Nephron progenitor cell (in vitro differentiated cells): ENCODE measurements at places on chromosomes 2 and 18.

- peak; percentile 37 for DNase-seq
These were observed 36.4 kb downstream of the PXDN start for GRCh38 chr2:1707771-1708418.

GRCh38 chr2:172389685-172390339 lies 37.6 kb upstream of the ITGA6 start:
- no peak for DNase-seq

DNA sequence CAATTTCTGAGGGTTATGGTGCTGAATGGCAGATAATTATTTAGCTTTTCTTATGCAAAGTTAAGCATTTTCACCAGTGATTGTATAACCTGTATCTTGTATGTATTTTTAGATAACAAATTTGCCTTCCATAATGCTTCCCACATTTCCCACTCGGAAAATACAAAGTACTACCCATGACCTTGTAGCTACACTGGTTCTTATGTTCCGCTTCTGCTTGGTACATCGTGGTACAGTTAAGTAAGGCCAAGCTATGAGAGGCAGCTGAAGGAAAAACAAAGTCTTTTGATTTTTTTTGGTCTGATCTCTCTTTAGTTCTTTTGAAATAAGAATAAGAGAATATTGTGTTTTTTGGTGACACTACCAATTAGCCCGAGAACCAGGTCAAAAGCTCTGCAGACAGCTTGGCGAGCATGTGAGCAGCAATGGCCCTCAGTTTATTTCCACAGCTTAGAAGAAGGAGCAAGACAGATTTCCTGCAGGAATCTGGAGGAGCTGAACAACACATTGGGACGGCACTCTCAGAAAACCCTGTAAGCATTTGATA lies 26.8 kb downstream of the SH3YL1 start:
- DNase-seq = no peak

GRCh38 chr2:229273006-229273722 lies 2.1 kb upstream of the PID1 start:
- DNase-seq = no peak

DNA sequence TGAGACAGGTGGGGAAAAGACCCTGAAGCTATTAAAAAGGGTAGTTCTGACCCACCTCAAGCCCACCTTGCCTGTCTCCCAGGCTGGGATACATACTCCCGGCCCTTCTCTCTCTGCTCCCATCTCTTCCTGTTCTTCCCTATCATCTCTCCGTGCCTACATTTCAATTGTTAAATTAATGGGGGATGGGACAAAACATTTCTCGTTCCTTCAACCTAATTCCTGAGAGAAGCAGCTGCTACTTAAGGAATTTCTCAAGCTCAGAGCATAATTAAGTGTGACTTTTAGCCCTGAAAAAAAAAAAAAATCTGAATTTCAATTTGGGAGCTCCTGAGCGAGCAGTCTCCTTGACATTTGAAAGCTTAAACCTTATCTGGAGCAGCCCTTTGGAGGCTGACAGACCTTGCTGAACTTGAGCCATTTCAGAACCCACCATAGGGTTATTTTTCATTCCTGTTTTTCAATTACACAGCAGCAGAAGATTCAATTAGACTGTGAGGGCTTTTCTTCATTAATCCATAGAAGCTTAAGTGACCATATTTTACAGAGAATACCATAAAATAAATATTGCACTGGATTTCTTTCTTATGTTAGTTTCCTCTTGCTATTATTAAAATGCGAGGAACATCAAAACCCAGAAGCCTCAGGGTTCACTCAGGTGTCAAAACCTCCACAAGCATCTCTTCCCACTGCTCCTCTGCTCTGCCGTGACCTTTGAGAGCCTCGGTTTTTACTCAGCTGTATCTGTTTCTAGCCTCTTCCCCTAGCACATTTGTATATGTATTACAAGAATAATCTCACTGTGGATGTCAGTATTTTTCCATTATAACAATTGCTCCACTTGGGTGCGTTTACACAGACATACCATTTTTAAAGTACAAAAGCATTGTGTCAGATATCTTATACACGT lies 125.7 kb downstream of the B3GNT2 start:
- DNase-seq = no peak

DNA sequence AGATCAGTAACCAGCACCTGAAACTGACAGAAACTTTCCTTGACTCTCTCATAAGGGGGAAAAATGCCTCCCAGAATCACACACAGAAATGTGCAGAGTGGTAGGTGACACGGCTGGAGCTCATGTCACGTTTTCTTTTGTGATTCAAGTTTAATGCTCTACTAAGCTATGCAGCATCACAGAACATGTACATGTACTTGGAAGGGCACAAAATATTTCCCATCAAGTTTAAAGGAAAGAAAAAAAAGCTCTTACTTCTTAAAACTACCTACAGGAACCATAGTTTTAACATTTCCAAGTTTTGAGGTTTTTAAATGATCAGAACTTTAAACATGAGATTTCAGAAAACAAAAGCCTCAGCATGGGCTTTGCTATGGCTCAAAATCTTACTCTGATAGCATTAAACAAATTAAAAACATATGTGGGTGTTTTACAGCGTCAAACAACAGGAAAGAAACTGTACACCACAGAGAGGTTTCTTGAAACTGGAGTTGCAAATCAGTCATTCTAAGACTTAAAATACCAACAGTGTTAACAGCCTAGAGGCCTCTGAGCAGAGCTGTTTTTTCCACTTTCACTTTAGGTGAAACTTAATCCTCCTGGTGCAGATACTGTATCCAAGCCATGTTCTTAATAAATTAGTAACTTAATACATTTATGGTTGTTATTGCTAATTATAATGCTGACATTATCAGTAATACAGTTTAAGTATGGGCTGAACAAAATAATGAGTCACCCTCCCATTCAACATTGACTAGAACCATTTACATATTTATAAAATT lies 30.1 kb downstream of the MBP start:
- no peak for DNase-seq

DNA sequence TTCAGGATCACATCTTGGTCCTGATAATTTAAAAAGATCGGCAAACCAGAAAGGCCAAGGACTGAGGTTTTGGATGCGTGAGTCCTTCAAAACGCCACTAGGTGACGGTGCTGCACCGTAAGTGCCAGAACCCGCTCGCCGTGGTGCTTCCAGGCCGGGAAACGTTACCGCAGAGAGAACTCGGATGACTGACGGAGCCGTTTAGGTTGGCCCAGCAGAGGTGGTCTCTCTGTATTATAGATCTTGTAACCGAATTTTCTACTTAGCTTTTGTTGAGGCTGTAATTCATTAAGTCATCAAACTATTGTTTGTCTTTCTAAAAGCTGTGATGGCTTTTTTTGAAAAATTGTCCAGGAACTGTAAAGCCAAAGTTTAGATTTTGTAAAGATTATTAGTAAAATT lies 39.8 kb upstream of the ADCYAP1 start:
- DNase-seq = peak; percentile 77

GRCh38 chr18:56028514-56028913 lies 440.5 kb upstream of the TCF4 start:
- no peak for DNase-seq

DNA sequence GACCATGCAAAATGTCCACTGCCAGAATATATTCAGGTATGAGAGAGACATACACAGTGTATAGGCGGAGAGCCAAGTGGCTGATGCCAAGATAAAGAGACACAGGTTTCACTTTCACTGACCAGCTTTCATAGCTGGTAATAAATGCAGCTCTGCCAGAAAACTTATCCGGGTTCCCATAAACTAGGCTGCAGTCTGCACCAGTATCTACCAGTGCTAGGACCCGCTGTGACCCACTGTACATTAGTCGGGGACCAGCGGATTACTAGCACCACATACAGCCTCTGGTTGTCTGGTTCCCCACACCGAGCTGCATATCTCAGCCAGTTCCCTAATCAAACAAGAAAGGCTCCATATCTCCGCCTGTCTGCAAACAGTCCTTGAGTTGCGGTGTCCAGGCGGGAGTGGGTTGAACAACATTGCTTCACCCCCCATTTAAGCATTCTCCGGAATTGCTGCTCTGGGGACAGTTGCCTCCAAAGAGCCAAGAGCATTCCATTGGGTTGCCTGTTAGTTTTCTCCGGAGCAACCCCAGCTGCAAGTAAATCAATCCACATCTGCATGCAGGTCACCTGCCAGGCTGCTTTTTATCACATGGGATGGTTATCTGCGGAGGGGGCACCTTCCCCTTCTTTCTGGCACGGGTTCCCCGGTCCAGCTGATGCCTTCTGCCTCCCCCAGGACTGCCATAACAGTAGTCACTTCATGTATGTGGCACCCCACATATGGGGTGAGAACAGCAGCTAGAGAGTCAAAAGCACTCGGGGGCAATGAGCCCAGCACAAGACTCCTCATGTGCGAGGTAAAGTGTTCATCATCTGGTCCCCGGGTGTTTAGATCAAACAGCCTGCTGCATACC lies 18.0 kb upstream of the KLHL23 start:
- DNase-seq = no peak

- DNase-seq = no peak
These were observed 170.0 kb downstream of the TSN start for GRCh38 chr2:121925466-121925865.

DNA sequence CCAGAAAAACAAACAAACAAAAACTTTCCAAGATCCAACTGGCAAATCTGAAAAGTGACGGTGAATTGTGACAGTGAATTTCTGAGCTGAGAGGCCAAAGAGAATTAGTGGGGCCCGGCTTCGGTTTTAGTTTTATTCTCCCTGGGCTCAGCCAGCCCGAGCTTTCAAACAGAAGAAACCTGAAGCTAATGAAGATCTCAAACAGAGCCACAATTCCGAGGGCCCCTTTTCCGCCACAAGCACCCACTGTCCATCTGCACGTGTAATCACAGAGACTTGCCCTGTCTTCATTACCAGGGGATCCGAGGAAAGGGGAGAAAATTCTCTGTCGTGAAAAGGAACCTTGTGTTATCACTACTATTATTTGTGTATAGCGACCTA lies 4.2 kb upstream of the ONECUT2 start:
- no peak for DNase-seq

- DNase-seq = no peak
These were observed 159.1 kb upstream of the CREB1 start for GRCh38 chr2:207370646-207371045.

DNA sequence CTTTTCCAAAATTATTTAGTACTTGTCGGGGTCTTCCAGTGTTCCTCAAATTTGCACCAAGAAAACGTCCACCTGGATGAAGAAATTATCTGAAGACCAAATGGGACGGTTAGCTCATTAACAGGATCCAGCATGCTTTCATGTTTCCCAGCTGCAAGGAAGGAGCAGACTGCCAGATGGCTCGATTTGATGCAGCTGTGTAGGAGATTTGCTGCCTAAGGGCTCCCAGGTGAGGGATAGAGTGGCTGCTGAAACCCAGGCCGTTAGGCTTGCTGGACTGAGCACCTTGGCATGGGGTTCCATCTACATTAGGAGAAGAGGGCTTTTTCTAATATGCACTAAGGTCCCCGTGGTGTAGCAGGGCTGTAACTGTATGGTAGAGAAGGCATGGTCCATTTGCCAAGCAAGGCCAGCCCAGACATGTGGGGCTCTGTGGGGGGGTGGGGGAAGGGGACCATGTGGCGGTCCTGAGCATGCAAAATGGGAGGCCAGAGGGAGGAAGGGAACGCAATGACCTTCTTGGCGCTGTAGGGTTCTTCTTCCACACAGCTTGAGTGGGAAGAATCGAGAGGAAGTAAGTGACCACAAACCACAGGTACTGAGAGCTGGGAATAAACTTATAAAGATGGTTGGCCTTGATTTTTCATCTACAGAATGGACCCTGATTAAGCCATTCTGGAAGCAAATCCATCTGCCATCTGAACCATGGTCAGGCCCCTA lies 144.0 kb downstream of the TMEM163 start:
- DNase-seq = no peak

DNA sequence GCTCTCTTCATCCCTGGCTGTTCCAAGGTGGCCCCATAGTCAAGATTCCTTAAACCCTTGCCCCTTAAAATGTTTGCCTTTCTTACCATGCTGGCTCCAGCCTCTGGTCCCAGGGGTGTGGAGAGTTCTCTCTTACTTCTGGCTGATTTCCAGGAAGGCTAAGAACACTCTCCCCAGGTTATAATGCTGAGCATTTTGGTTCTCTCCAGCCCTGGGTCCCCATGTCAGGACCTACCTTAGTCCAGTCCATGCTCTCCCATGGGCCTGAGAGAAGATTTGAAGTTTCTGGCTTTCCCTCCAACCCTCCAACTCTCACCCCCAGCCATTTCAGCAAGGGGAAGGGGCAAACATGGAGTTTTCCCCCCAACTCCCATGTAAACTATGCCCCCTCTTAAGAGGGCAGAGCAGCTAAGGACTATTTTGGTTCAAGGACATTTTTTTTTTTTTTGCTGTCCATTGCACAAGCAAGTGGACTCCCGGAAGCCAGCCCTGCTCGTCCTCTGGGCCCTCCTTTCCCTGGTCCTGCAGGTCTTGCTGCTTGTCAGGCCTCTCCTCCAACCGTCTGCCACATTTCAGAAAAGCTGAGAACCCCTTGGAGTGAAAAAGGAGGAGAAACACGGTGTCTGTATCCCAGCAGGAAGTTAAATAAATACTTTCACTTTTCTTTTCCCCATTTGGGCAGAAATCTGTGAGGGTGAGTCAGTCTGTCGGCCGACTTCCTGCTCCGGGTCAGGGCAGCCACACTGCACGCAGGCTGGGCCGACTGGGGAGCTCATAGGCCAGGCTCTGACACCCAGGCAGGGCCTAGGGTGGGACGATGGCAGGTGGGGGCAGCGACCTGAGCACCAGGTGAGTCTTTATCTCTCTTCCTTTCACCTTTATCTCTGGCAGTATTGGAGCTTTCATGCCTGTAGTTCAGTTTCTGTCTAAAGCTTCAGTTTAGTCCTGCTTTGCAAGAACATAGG lies at the start of gene SP140L:
TSS of gene SP140L (plus strand) at position 741 of the 965 bp plus-strand sequence. CDS start at position 818, 77 bp downstream.
- DNase-seq = no peak

DNA sequence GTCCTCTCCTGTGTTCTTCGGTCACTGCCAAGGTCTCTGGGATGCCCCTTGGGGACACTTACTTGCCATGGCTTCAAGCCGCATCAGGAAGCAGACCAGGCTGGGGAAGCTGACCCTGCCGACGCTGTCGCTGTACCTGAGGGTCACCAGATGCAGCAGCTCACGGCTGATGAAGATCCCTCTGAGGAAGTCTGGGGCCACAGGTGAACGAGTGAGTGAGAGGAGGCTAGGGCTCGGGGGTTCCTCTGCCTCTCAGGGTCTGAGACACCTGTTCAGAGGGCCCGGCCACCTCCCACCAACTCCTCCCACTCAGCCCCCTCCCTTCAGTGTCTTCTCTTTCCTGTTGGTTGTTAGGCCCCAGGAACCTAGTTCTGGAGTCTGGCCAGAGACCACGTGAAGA lies 74.9 kb downstream of the CAPN13 start:
- DNase-seq = no peak

GRCh38 chr2:86081724-86082123 lies 24.0 kb downstream of the POLR1A start:
- no peak for DNase-seq

DNA sequence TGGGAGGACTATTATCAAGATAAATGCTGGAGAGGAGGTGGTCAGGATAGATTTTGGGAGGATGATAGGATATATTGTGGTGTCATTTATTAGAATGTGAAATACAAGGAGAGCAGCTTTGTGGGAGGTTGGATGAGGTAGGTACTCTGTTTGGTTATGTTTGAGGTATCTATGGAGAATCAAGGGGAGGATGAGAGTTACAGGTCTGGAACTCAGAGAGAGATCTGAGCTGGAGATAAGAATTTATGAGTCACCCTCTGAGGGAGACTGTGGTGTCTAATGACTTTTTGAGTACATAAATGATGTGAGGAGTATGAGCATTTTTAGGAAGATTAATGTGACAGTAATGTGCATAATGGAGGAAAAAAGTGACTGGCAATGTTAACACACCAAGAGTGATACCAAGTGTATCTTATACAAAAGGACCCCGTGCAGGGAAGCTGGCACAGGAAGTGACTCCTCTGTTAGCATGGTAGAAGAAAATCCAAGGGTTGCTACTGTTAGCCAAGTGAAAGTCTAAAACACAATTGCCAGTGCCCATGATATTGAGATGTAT lies 48.2 kb downstream of the CRIM1 start:
- DNase-seq = no peak

- no peak for DNase-seq
These were observed 38.7 kb downstream of the MCFD2 start for GRCh38 chr2:46876741-46877384.
